ENCODE measurements at places on chromosomes 13 and 19.

DNA sequence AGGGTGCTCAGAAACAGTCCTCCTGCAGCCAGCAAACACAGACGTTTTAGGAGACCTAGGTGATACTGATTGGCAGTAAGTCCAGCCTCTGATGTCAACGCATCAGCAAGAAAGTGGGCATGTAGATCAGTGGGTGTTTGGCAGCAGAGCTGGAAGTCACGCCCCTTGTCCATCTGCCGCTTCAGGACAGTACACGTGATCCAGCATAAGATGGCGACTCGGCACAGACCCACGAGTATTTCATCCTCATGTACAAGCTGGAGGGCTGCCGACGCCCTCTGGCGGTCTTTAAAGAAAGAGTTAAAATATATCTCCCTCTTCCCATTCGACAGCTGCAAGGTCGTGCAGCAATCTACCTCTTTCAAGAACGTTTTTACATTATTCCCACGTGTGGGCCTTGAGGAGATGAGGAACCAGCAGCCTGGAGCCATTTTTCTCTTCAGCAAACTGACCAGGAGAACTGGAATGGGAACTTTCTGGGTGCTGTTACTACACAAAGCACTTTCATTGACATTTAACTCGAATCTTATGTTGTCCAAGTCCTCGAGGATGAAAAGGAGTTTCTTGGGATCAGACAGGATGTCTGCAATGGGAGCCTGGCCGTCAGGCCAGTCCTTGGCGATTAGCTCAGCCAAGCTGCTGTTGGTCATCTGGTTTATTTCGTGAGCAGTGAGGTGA is 22.3 kb downstream of the NLRP11 start:
- peaks cover 2% of the 10 kb centered on the region for H3K4me1 ChIP-seq
- H3K4me3 ChIP-seq, result no peak overlapping the region
- H3K27me3 ChIP-seq, result no peaks in the 10 kb centered on the region

DNA sequence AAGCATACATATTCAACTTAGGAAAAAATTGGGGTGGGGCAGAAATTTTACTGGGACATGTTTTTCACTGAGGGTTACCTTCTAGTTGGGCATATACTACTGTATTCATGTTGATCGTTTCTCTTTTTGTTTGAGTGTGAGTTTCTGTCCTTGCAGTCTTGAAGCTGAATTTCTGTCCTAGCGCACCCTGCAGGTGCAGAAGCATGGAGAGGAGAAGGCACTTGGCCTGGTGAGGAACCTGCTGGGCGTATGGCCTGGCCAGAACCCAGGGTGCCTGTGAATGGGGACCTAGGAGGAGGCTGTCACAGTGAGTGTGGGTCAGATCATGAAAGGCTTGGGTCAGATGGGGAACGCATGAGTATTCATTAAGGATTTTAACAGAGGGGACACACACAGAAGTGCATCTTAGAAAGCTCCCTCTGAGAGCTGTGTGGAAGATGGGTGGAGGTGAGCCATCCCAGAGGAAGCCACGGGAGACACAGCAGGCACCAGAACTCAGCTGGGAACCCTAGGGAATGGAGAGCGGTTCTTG is 36.8 kb downstream of the SERP2 start:
- H3K4me1 ChIP-seq, result no peaks in the 10 kb centered on the region
- H3K4me3 ChIP-seq, result no peak overlapping the region
- H3K27me3 ChIP-seq, result peaks cover 8% of the 10 kb centered on the region
- DNase-seq, result no peak
- no peaks in the 10 kb centered on the region for H3K36me3 ChIP-seq

DNA sequence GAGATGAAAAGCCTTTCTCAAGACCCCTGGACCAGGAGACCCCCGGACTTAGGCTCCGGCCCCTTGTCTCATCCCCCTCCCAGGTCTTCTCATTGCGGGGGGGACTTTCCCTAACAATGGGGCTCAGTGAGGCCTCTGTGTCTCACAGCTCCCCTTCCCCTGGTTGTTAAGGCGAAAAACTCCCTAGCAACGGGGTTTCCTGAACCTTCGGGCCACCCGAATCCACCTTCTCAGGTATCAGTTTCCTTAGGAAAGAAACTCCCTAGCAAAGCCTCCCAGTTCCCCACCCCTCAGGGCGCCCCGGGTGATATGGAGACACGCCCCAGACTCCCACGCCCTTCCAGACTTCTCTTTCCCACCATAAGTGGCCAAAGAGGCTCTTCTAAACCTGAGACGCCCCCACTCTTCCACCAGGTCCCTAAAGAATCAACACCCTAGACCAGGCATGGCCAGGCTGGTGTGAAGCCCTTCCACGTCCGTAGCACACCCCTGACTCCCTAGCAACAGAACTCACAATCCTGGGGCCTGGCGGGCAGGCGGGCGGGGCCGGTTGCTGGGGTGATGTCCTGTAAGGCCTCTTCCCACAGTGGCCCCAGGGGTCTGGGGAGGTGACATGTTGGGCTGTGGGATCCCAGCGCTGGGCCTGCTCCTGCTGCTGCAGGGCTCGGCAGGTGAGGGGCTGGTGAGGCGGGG is at the start of gene TMEM190:
TSS of gene TMEM190 (plus strand) at position 586 of the 693 bp plus-strand sequence. CDS start at position 614, 28 bp downstream.
- H3K4me1 ChIP-seq, result no peaks in the 10 kb centered on the region
- peaks cover 14% of the 10 kb centered on the region for H3K27me3 ChIP-seq
- H3K27ac ChIP-seq, result no peak within 1 kb of the TSS
- no peak within 1 kb of the TSS for H3K4me3 ChIP-seq
- no peaks in the 10 kb centered on the region for H3K36me3 ChIP-seq
- no peak for DNase-seq

GRCh38 chr19:34259367-34260095 is 5.2 kb downstream of the GARRE1 start:
- H3K27ac ChIP-seq, result peak overlapping the region; percentile 17
- peaks cover 31% of the 10 kb centered on the region for H3K4me1 ChIP-seq
- DNase-seq, result no peak
- H3K4me3 ChIP-seq, result no peak overlapping the region
- H3K36me3 ChIP-seq, result no peaks in the 10 kb centered on the region

- no peak overlapping the region for H3K27ac ChIP-seq
- DNase-seq, result no peak
- no peaks in the 10 kb centered on the region for H3K36me3 ChIP-seq
- H3K4me3 ChIP-seq, result no peak overlapping the region
- H3K27me3 ChIP-seq, result peaks cover 3% of the 10 kb centered on the region
These were observed 563.5 kb upstream of the SPRY2 start for GRCh38 chr13:80904386-80904785.

GRCh38 chr19:38693380-38694223 is 46.2 kb downstream of the ACTN4 start:
- peaks cover 100% of the 10 kb centered on the region for H3K4me1 ChIP-seq
- H3K36me3 ChIP-seq, result no peaks in the 10 kb centered on the region
